Activated CD4-positive, alpha-beta T cell treated with anti-CD3 and anti-CD28 coated beads for 4 hours (primary cell): ENCODE measurements at places on chromosomes 1 and 21.

- peak; percentile 28 for DNase-seq
These were observed 576 bp downstream of the ZFP69 start for GRCh38 chr1:40477678-40478053.

GRCh38 chr1:53295295-53295694, 32.6 kb downstream of the LRP8 start:
- DNase-seq, result no peak

GRCh38 chr1:100359139-100359538, 6.8 kb downstream of the CDC14A start:
- DNase-seq, result no peak

DNA sequence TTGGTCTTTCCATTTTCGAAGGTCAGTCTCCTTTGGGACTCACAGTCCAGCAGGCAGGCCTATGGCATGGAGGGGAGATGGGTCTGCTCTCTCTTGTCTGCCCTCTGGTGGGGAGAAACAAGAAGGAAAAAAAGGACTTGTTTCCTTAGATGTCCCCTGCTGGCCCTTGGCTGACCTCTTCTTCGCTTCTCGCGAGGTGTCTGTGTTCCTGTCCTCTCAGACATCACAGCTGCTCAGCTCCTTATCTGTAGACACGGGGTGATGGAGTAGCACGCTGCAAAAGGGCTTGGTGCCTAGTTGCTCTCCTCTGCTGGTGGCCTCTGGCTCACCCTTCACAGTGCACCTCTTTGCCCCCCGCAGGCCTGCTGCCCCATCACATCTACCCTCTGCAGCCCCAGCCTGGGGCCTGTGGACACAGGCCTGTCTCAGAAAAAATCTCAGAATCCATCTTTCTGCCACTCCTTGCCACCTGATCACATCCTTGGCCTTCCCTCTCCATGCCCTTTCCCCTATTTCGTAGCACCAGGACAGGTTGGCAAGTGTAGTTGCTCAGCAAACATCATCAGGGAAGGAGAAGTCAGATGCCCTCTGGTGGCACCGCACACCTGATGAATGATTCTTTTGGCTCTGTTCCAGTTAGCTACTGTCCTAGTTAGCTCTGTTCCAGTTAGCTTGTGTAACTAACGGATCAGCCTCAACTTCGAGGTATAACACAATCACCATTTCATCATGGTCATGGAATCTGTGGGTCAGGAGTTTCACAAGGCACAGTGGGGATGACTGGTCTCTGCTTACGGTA, 18.7 kb upstream of the AK2 start:
- peak; percentile 20 for DNase-seq

DNA sequence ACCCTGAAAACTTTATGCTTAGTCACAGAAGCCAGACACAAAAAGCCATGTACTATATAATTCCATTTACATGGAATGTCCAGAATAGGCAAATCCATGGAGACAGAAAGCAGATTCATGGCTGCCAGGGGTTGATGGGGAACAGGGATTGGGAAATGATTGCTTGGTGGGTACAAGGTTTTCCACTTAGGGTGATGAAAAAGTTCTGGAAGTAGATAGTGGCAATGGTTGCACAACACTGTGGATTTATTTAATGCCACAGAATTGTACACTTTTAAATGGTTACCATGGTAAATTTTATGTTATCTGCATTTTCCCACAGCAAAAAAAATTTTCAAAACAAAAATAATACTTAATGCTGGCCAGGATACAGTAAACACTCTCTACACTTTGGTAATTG, 40.6 kb downstream of the ENAH start:
- DNase-seq, result no peak

DNA sequence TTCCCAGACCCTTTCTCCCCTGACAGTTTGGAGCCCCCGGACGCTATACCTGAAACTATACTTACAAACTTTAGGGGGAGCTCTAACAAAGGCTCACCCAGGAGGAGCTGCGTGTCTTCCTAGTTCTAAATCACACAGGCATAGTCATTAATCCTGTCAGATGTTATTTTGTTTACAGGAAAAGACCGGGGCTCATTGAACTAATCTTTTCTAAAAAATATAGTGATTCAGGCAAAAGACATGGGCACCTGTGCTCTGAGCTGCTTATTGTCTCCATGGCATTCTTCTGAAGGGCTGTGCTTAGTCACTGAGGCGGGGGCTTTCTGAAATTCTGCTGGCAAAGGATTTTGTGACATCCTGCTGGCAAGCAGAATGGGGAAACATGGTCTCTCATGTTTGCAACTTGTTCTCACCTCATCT, 1577.0 kb downstream of the NCAM2 start:
- no peak for DNase-seq

DNA sequence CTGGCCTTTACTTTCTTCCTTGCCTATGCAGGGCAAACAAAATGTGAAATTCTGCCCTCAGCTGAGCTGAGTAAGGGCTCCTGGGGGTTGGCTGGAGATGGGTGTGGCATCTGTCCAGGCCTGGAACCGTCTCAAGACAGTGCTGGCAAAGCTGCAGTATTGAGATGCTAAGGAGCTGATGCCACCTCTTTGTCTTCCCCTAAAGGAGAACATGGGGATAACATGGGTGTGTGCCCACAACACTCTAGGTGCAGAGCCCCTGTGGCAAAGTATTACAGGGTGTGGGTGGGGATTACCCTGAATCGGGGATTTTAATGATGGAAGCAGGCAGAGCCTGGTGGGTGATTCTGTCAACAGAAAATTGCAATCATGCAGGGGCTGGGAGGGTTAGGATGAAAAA, 2.5 kb upstream of the ST3GAL3 start:
- DNase-seq, result no peak

DNA sequence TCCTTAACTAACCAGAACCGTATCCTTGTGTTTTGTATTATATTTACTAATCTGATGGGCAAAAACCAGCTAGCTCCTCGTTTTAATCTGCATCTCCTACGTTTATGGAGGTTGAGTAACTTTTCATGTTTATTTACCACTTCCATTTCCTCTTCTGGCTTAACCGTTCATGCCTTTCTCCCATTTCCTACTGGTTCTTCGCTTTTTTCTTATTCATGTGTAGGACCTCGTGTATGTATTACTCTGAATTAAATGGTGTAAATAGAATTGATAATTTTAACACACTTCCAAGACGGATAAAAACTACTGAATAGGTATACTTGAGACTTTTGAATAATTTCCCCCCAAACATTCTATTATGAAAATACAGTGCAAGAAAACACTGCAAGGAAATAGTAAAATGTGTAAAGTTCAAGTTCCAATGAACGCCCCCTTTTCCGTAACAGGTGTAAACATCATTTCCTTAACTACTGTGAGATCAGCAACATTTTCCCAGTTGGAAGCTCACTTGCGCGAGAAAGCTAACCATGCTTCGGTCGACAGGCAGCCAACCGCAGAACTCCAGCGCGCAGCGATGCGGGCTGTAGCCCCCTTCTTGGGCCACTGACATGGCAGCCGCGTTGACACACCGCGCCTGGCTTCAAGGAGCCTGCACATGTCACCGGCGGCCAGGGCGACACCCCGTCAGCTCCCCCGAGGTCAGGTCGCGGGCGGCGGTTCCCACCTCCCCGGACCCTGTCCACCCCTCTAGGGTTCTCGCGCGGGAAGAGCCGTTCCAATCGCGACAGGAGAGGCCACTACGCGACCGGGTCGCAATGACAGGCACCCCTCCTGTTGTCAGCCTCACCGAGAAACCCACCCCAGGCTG, 816 bp downstream of the EDEM3 start:
- DNase-seq, result peak; percentile 30

DNA sequence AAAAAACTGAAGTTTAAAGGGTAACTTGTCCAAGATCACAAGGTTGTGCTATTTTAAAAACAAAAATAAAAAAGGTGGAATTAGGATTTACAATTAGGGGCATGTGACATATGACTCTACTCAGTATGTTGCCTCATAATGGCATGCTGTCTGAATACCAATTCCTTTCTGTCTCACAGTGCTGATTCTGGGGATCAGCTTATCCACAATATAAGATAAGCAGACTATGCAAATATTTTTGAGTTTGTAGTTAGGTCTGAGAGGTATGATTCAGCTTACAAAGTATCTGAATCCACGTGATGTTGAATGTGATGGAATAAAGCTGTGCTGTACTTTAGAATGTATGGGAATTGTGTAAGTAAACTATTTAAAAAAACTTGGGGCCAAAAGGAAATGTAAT, 216.6 kb downstream of the HHIPL2 start:
- DNase-seq, result no peak

DNA sequence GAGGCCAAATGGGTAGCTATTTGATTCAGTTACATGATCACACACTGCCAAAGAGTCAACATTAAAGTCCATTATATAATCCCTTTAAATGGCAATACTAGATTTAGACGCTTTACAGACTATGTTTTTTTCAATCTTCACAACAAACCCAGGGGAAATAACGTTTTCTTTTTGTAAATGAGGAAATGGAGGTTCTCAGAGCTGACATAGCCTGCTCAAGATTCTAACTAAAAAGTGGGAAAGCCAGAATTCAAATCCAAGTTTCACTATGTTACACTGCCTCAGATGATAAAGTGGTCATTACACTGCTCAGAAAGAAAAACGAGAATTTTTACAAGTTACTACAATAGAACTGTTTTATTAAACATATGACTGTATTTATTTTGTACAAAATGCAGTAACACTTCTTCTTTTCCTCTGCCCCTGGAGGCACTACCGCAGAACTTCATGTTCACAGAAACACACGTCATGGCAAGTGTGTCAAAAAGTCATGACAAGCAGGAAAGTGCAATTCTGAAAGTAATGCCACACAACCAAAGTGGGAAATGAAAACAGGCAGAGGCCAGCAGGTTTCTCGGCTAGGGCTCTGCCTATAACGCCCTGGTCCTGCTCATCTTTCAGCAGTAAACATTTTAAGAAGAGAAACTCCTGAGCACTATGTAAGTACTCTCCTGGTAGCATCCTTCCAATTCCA, 19.0 kb downstream of the THEMIS2 start:
- DNase-seq, result peak; percentile 33

GRCh38 chr1:205048382-205048781, 5.4 kb downstream of the CNTN2 start:
- no peak for DNase-seq
